T-helper 17 cell (primary cell): ENCODE measurements at places on chromosomes 3 and 15.

DNA sequence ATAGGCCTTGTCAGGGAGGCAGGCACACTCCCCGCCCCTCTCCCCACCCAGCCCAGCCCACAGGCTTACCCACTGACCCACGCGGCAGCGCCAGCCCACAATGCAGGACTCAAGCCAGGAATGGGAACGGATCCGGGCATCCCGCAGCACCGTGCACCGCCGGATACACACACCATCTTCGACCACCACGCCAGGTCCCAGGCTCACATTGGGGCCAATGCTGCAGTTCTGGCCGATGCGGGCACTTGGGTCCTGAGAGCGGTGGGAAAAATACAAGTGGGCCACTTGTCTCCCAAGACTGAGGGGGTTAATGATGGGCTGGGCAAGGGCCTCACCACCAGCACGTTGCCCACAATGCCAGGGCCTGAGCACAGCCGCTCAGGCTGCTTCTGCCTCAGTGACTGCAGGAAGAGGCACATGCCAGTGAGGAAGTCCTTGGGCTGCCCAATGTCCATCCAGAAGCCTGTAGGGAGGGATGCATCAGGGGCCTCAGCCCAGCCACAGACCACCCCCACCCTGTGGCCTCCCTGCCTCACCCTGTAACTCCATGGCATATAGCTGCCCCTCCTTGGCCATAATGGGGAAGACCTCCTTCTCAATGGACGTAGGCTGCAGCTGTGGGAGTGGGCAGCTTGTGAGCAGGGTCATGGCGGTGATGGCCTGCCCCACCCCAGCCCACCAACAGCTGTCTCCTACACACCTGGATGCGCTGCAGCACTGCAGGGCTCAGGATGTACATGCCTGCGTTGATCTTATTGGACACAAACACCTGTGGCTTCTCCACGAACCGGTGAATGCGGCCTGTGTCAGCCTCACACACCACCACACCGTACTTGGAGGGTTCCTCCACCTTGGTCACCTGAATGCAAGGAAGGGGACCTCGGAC, 1.6 kb downstream of the GMPPB start:
- DNase-seq = no peak

- DNase-seq = no peak
Measured at GRCh38 chr3:144831955-144832716, 860.5 kb downstream of the DIPK2A start.

DNA sequence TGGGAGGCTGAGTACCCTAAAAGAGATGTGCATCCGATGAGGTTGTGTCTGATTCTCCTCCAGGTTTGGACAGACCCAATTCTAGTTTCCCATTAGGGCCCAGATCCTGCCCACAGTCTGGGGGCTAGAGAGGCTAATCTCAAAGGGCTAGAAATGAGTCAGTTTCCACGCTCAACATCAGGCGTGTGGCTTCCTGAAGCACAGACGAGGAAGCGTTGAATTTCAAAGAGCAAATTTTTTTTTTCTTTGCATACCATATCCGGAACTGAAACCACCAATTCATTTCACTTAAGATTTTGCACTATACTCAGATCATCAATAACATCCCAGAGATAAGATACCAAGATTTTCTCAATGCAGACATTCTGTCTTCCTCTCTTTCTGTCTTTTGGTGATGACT, 173.8 kb upstream of the BCL6 start:
- peak; percentile 48 for DNase-seq

DNA sequence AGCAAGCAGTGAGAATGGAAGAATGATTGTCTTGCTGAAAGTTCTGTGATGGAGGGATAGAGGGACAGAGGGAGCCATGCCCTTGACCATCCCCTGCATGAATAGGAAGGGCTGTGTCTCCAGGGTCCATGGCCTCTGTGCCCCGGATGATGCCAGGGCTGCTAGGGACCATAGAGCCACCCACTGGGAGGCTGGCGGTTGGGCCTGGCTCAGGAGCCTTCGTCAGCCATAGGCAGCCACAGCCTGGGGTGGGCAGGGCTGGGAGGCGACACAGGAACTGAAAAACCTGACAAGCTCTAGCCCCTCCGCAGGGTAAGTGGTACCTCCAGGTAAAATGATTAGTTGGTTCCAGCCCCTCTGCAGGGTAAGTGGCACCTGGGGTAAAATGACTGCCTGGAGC, 19.1 kb upstream of the LAMP3 start:
- DNase-seq = no peak

DNA sequence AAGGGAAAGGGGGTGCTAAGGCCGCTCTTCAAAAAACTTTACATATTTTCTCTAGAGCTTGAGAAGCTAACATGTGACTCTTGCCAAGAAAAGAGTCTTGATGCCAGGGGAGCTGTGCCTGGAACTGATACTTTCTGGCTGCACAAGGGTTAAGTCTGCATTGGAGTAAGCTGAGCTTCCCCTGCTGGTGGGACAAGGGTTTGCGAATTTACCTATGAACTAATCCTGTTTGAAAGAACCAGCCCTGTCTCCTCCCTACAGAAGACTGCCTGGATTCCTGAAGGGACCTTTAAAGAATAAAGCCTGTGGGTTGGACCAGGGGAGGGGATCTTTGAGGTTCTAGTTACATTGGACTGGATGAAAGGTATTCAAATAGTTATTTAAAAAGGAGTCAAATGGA, 58.3 kb upstream of the EPHA3 start:
- DNase-seq = no peak

DNA sequence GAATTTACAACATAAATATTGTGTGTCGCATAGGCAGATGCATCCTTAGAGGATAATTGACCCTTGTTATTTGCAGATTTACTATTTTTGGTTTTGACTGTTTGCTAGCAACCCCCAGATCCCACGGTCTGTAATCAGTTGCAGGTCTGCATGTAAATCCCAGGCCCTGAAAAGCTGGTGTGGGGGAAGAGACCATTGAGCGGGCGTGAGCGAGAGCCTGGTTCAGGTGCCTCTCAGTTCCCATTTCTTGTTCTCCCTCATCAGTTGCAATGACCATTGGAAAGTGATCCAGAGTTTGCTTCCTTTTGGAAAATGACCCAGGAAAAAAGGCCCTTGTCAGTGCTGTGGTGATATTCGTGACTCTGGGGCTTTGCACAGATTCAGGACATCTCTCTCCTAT, 238.9 kb downstream of the UACA start:
- no peak for DNase-seq

DNA sequence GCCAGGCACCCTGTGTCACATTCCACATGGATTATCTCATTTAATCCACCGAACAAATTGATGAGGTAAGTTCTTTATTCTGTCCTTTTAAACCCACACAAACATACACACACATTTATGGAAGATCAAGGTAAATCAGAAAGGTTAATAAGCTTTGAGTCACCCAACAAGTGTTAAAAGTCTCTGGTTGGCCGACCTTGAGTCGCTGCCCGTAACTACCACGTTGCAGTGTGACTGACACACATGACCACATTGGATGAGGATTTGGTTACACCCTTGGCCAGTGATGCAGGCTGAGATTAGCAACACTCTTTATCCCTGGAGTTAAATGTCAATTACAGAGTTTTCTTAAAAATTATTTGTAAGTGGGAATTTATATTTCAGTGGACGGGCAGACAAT, 19.2 kb downstream of the FOXP1 start:
- no peak for DNase-seq

GRCh38 chr3:79871656-79872055, 103.9 kb upstream of the ROBO1 start:
- no peak for DNase-seq

- no peak for DNase-seq
Measured at GRCh38 chr3:53198996-53199395, 38.0 kb downstream of the PRKCD start.

DNA sequence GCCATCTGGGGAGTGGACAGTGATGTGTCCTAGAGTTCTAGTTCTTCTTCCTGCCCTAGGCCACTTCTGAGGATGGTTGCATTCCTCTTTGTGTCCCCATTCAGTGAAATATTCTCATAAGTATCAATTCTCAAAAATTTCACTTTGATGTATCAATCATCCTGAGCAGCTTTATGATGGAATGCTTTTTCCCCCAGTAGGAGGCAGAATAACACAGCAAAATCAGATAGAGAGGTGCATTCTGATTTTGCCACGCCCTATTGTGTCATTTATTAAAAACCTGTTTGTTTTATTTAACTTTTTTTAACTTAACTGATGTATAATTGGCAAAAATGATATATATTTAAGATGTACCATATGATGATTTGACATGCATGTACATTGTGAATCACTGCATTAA, 656.0 kb upstream of the GRM7 start:
- DNase-seq = no peak

DNA sequence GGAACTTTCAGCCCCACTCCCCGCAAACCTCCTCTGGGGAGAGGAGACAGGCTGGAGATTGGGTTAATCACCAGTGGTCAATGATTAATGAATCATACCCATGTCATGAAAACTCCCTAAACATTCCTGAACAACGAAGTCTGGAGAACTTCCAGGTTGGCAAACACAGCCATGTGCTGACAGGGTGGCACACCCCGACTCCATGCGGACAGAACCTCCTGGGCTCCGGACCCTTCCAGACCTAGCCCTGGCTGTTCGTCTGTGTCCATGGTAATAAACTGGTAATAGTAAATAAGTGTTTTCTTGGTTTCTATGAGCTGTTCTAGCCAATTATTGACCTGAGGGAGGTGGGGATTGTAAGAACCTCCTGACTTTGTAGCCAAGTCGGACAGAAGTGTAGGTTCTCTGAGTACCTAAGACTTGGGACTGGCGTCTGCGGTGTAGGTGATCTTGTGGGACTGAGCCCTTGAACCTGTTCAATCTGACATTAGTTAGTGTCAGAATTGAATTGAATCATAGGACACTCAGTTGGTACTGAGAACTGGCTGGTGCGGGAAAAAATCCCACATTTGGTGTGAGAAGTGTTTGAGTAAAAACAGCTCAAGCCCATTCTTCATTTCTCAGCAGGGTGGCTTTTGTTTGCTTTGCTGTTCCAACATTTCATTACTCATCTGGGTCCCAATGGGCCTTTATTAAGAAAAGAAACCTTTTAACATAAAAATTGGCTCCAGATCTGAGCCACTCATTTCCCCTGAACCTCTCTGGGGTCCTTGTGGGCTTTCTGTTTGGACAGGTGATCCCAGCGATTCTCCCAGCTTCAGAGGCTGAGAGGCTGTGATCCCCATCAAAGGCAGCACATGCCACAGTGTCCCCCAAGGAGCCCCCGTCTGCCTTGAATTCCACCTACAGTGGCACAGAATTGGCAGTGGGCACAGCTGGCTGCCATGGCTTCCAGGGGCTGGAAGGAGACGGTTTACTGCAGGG, 151.0 kb downstream of the TJP1 start:
- no peak for DNase-seq

DNA sequence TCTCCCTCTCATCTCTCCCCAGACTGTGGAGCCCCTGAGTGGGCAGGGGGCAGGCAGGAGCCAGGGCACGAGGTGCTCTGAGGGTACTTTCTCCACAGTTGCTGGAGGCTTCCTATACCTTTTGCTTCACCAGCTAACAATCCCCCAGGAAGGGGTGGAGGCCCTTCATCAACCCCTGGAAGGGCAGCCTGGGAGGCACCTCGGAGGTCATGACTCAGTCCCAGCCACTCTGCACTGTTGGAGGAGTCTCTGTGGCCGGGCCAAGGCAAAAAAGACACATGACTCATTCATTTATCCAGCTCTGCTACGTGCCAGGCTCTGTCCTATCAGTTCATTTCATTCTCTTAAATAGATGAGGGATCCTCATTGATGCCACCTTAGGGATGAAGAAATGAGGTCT, 15.6 kb upstream of the KY start:
- DNase-seq = no peak

DNA sequence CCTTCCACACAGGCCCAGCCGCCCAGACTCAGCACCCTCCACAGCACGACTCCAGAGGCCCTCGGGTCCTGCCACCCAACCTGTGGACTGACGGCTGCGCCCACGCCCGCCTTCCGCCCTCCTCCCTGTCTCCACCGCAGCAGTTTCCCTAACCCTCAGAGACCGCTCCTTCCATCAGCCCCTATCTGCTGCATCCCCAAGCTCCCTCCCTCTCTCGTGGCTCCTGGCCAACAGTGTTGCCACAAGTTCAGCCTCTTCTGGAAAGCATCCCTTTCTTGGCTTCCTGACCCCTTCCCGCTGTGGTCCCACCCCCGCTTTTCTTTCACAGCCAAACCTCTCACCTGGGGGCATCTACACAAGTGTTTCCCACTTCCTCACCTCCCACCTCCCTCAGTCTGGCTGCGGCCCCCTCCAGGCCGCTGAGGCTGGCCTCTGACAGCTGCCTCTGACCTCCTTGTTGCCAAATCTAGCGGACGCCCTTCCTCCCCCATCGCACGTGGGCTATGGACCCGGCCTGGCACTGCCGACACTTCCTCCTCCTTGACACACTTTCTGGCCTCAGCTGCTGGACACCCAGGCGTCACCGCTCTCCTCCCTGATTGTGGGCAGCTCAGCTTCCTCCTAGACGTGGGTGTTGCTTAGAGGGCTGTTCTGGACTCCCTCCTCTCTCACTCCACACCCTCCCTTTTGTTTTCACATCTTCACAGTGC, 168.8 kb upstream of the TLE3 start:
- no peak for DNase-seq

- no peak for DNase-seq
Measured at GRCh38 chr3:183275418-183275817, 22.4 kb downstream of the B3GNT5 start.

DNA sequence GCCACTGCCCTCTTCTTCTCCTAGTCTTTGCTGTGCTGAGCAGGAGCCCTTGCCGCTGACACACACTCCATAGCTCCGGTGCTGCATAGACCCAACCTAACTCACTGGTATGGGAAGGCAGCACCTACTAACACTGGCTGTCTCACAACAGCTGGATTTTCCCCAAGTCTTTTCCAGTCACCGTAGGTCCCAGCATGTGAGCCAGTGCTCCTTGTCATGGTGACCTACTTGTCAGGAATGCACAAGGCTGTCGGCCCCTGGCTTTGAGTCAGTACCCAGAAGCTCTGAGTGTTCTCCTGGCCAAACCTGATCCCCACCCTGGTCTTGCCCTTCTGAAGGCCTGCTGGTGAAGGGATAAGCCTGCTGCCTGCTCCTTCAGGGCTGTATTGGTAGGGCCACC, 25.7 kb downstream of the AMOTL2 start:
- DNase-seq = no peak

DNA sequence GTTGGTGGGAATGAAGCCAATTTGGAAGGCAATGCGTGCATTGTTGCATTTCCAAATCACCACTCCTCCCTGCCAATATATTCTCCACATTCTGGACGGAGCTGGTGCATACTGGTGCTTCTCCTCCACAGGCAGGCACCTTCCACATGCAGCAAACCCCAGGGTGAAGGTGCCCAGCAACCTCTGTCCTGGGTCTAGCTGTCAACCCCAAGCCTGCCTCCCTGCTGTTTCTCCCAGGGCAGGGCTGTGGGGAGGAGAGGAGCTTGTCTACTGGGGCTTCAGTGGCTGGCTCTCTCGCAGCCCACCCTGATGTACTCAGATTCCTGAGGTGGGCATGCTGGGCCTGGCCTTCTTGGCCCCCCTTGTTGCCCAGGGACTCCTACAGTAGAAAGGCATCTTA, 20.1 kb downstream of the GASK1A start:
- DNase-seq = no peak

DNA sequence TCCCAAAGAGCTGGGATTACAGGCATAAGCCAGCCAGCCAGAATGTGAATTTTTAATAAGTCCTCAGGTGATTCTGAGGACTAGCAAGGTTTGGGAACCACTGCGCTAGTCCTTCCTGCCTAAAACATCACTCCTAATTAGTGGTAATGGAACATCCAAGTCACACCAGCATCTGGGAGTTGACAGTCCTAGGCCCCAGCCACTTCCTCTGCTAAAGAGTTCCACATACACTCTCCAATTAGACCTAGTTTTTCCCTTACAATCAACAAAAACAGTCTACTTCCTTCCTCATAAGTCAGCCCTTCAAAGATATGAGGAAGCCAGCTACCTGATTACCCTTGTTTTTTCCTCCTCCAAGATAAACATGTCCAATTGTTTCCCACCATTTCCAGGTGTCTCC, 78.1 kb downstream of the OXNAD1 start:
- no peak for DNase-seq
